ENCODE measurements at places on chromosomes 7 and 10.

DNA sequence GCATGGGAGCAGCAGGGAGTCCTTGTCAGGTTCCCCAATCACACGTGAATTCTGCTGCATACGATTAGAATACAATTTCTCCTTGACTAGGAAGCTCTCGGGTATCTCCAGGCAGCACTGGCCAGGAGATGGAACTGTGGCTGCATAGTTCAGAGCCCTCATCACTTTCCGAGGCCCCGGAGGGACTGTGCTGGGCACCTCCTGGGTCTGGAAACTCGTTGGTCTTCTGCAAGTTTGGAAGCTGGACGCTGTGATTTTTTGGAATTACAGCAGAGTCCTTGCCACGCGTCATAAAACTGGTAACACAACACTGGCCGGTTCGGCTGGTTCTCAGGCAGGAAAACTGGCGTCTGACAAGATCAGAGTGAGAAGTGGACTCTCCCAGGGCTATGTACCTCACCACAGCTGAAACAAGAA is 216.1 kb downstream of the CCDC3 start:
- DNase-seq: no peak

GRCh38 chr7:149477494-149478443 is 16.9 kb upstream of the ZNF777 start:
- no peak for DNase-seq

DNA sequence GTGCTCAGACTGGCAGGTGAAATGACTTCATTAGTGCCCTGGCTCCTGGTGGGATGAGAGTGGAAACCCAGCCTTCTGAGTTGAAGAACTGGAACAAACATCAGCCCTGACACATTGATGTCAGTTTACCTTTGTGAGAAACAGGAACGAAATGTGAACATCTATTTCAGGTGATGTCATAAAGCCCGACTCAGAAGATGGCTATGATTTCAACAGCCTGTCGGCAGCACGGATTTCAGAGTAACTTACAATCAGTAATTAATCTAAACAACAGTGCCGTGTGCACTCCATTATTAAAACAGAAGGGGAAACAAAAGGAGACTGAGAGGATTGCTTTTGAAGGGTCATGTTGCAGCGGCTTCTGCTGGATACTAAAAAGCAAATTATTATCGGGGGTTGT is 243.2 kb downstream of the FRMD4A start:
- no peak for DNase-seq

DNA sequence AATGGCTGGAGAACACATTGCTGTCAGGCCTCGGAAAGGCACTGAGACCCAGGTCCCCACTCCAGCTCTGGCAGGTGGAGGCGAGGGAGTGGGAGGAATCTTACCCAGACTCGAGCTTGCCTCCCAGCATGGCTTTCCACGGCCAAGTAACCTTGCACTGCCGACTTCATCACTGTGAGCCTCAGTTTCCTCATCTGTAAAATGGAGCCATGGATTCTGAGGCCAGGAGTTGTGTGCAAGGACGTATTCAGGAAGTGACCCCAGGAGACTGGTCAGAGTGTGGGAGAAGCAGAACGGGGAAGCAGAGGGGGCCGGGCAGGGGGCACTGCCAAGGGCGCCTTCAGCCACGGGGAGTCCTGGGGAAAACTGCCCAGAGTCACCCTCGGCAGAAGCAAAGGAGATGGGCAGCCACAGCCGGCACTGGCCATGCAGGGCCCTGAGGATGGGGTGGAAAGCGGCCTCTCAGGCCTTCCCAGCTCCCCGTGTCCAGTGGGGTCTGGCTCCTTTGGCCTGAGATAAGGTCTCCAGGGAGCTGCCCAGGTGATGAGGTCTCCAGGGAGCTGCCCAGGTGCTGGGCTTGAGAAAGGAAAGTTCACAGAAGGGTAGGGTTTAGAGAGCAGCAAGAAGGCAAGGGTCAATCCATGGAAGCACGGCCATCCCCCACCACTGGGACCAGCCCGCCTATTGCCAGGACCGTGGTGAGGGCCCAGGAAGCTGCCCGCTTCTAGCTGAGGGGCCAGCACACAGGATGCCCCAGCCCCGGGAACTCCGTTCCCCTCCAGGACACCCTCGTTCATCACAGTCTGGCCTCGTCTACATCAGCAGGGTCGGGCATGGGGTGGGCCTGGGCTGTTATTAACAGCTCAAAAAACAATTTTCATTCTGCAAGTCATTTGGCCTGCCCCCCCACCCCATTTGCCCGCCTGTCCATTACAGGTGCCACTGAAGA is 34.3 kb upstream of the EN2 start:
- no peak for DNase-seq

- no peak for DNase-seq
Measured at GRCh38 chr7:1749864-1750466, 79.9 kb downstream of the ELFN1 start.

DNA sequence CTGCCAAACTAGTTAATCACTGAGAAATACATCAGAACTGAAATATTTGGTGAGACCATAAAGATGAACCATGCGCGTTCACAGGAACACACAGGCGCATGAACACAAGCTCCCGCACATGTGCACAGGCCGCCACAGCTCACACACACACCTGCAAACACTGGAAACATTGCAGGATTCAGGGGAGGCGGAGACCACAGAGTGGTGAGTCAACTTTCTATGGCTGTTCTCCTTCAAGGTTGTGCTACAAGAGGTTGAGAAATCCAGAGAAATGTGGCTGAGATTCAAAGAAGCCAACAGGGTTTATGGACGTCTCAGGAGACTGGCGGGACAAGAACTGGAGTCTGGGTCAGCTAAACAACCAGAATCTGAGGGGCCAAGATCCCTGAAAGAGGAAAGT is 17.8 kb downstream of the ESYT2 start:
- DNase-seq: peak; percentile 67

- DNase-seq: no peak
Measured at GRCh38 chr10:9028231-9028630, 973.7 kb downstream of the GATA3 start.

GRCh38 chr7:2724453-2725177 is 36.6 kb downstream of the AMZ1 start:
- no peak for DNase-seq

DNA sequence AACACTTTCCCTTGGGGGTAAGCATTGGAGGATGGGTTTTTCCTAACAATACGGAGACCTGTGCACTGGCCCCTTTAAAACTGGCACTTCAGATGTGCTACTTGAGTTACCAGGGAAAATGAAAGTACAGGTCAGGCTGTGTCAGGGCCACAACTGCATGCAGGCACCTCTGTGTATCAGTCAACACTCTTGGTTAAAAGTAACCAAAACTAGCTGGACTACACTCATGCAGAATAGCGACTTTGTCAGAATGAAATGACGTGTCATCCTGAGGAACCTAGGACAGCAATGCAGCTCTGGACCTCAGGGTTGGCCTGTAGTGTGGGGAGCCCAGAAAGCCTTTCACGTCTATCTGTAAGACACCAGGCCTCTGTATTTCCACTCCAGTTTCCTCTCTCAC is 33.8 kb upstream of the SMKR1 start:
- DNase-seq: no peak

DNA sequence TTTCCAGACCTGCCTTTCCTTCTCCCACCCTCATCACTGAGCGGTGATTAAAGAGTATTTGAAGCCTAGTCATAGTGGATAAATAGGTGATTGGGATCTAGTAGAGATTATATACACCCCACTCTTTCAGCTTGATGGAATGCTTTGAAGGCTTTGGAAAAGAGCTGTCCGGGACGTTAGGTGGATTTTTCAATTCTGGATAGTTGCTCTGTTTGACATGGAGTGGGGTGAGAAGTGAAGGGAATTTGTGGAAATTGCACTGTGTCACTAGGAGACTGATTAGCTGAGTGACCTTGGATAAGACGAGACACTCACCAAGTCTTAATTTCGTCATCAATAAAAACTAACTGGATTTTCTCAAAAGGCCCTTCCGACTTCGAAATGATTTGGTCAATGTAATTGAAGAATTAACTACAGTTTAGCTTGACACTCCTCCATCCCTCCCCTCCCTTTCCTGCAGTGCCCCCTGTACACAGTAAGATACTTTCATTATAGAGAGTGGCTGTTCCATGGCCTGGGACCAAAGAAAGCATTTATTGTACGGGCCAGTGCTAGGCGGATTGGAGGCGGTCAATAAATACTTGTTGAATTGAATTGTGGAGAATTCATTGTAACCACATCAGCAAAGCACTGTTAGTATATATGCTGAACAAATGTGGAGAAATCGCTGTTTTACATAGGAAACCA is 962 bp downstream of the ZKSCAN1 start:
- no peak for DNase-seq

DNA sequence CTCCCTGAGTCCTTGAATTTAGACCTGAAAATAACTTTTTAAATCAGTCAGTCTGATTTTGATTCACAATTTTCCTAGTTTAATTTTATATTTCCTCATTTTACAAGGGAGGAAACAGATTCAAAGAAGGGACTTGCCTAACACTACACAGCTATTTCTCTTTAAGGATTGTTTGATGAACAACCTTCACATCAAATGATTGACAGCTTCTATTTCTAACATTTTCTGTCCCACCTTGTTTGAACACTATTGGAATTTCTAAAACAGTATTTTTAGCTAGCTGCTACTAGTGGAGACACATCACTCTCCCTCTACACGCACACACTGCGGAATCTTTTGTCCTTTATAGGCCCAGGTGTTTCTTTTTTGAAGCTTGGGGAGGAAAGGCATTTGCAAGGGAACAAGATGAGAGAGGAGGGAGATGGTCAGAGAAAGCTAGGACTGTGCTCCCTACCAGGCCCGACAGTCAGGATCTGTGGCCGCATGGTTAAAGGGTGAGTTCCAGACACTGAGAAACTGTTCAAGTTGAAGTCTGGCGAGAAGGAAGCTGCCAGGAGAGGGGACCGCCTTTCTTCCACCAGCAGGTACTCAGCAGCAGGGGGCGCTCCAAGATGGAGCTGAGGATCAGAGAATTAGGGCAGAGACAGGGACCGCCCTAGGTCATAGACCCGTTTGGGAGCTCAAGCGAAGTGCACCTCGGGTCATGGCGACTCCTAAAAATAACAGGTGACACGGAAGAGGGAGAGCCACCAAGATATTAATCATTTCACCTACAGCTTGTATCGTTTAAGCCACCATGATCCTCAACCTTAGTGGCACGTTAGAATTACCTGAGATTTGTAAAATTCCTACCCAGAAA is 49.7 kb downstream of the DNAJC12 start:
- DNase-seq: no peak

GRCh38 chr10:11397077-11397965 is 214.1 kb downstream of the USP6NL start:
- DNase-seq: no peak
